ENCODE measurements at places on chromosomes 16 and 17.

- no peak for DNase-seq
Measured at GRCh38 chr16:4904108-4904941, 32.6 kb downstream of the PPL start.

DNA sequence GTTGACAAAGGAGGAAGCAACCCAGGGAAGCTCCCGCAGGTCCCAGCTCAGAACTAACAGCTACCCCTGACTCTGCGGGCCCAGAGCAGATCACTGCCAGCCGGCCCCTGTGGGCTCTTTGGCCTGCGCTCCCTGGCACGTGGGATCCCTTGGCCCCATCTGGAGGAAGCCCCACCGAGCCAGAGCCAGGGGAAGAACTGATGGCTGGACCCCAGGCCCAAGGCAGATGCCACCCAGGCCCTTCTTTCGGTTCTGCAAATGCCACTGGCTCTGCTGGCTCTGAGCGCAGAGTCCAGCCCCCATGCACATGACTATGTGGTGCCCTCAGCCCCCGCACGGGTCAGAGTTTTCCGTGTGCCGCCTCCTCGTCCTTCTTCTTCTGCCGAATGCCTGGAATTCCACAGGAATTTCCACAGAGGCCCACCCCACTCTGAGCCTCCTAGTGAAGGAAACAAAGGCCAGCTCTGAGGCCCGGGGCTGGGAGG is 35.8 kb upstream of the SNN start:
- DNase-seq: peak; percentile 88

DNA sequence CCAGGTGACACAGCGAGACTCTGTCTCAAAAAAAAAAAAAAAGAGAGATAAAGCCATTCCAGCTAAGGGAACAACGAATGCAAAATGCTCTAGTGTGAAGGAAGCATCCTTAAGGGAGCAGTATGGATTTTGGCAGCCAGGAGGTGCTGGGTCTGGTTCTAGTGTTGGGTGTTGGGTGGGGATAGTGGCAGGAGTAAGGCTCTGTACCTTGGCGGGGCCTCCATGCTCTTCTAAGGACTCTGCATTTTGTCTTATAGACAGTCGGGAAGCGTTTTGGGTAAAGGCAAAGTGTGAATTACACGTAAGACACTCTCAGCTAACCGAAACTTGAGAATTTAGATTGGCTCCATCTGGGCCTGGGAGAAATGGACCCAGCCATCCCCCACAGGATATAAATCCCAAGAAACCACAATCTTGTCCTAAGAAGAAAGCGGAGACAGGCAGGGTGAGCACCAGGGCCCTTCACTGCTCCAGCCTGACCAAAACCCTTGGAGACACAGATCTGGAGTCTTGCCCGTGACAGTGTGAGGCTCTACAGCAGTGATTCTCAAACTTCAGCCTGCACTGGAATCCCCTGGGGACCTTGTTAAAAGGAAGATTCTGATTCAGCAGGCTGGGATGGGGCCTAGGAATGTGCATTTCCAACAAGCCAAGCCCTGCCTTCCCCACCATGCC is 33.1 kb upstream of the PHB1 start:
- DNase-seq: no peak

DNA sequence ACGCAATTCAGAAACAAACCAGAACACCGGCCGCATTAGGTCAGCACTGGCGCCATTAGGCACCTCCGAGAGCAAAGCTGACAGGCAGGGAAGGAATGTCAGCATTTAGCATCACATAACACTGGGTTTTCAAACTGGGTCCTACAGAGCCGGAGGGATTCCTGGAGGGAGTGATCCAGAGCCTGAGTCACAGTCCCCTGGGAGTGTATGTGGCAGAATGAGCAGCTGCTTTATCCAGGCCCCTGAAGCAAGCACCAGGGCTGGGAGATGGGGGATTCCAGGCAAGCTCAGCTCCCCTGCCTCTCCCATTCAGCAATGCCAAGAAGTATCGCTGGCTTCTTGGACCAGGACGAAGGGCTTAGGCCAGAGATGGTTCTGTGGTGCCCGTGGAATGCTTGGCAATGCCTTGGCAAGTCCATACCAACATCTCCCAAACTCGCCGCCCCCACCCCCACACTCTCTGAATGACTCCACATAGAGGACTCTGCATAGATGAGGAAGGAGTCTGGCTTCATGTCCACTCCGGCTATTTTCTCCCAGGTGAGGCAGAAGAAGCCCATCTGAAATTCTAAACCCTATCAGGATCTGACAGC is 20.4 kb downstream of the GAS7 start:
- peak; percentile 41 for DNase-seq

DNA sequence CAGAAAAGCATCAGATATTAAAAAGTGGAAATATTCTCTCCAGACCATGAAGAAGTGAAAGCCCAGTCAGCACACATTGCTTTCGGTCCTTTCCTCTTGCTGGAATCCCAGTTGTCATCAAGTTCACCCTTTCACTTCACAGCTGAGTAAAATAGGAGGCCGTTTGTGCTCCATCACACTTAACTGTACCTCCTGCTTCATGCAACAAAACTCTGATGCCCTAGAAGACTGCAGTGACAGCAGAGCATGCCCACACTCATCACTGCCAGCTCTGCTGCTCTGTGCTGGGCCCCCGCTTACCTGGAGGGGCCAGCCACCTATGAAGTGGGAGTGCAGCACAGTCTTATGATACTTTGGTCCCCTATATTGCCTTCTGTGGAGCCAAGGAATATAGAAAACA is 62.5 kb downstream of the N4BP1 start:
- DNase-seq: no peak

DNA sequence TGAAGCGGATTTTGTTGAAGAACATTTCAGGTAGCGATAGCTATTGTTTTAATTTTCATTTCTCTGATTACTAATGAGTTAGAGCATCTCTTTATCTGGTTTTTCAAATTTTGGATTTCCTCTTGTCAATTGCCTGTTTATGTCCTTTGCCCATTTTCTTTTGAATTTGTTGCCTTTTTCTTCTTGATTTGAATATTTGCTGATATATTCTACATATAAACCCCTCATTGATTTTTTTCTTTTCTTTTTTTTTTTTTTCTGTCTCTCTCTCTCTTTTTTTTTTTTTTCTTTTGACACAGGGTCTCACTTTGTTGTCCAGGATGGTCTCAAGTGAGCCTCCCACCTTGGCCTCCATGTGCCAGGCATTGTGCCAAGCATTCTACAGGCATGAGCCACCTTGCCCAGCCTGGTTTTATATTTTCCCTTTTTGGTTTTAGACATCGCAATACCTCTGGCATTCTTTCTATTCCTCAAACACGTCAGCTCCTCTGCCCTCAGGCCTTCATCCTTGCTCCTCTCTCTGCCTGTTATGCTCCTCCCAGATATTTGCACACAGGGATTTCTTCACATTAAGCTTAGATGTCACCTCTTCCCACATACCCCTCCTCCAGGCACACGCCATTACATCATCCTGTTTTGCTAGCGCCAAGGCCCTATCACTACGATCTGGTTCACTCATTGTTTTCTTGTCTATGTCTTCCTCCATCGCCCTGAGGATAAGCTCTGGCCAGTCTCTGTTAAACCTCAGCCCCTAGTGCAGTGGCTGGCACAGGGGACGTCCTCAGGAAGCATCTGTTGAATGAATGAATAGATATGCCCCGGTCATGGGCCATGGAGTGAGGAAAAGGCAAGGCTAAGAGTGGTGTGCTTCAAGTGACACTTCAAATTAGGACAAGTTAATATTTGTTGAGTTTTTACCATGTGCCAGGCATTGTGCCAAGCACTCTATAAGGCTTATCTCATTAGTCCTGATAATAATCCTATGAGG is 8.6 kb downstream of the SARM1 start:
- peak; percentile 99 for DNase-seq

DNA sequence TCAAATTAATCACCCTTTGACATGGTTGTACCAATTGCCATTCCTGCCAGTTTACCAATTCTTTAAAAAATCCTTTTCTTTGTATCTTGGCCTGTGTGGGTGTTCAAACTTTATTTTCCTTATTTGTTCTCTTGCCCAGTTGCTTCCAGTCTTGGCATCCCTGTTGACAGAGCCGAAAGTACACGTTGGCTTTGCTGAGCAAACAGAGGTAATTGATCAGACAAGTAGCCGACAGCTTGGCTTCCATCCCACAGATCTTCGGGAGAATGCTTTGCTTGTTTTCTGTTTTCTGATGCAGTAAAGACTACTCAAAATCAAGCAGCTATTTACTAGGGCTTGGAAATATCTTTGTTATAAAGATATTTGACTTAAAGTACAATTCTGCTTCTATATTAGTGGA is 506.8 kb upstream of the SALL1 start:
- no peak for DNase-seq

GRCh38 chr16:58105631-58106030 is 23.6 kb downstream of the CFAP20 start:
- DNase-seq: peak; percentile 29

DNA sequence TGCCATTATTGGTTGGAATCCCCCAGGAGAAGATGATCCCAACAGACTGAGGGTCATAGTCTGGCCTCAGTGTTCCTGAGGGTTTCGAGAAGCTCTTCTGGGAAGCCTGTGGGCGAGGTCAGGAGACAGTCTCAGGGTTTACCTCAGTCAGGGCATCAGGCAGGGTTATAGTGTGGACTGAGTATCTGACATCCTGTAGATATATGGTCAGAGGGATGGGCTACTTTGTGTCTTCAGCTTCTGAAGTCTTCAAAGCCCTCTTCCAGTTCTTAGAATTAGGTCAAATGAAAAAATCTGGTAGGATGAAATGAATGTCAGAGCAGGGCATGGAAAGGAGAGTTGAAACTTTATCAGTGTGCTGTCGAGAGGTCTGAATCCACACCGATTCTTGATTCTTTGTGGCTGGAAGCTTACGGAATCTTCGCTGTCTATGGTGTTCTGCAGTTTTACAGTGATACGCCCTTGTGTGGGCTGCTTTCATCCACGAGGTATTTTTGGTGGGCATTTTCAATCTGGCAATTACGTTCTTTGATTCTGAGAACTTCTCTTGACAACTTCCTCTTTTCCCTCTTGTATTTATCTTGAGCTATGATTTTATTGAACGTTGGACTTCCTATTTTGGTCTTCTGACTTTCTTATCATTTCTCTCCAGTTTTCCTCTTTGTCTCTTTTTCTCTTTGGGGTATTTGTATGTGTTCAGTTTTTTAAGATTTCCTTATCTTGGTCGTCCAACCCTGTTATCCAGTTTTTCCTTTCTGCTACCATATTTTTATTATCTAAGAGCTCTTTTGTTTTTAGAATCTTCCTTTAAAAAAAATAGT is 30.4 kb downstream of the BPTF start:
- DNase-seq: no peak

DNA sequence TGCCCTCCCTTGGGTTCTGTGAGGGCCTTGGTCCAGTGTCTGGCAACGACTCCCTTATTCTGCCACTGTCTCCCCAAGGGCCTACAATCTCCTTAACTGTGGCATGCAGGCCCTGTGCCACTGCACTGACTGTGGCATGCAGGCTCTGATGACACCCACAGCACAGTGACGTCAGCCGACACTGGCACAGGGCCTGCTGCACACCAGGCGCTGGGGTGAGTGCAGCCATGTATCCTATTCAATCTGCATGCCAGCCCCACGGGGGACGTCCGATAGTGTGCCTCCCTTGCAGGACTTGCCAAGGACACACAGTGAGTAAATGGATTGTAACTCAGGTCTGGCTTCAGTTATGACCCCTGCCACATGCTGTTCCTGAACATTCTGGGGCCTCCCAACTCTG is 39.8 kb upstream of the RASD1 start:
- no peak for DNase-seq

GRCh38 chr16:88348377-88349152 is 34.2 kb upstream of the ZNF469 start:
- DNase-seq: no peak

DNA sequence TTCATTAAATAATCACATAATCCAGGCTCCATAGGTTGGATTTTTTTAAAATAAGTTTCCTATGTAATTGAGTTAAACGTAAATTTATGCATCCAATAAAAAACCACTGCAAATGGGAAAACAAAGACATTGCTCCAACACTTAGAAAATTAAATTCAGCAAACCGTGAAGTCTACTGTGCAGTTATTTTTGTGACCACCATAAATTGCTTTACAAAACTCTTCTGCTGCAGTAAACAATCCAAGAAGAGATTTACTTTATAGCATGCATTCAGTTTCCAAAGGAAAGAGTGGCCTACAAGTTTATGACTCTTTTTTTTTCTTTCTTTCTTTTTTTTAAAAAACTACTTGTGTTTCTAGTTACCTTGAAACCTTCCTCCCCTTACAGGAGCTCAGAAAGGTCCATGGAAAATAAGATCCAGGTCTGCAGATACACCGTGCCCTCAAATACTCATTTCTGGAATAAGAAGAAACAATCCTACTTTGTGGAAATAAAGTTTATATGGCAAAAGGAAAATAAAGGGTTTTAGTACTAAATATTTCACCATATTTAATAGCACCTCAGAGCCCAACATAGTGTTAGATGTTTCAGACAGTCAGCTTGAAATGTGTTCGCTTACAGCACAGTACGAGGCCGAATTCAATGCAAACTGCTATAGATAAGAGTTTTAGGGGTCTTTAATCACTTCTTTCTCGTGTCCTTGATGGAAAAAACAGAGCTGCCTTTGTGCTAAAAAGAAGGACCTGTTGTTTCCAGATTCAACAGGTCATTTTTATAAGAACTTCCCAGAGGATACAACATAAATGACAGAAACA is 3.2 kb downstream of the HS3ST3A1 start:
- no peak for DNase-seq

DNA sequence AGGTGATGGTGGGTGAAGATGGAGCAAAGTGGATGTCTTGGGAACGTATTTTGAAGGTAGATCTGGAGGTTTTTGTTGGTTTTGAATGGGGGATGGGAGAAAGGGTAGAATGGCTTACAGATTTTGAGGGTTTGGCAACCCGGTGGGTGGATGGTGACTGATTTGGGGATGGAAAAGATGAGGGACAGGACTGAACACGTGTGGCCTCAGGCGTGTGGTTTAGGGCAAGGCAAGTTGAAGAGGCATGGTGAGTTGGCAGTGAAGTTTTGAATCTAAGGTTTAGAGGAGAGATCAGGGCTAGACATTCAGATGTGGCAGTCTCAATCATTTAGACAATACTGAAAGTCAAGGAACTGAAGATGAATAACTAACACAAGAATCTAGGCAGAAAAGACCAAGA is 5.0 kb upstream of the DCTPP1 start:
- no peak for DNase-seq

GRCh38 chr17:19263641-19264051 is 26.5 kb downstream of the EPN2 start:
- DNase-seq: peak; percentile 88

- DNase-seq: no peak
Measured at GRCh38 chr16:75225678-75226515, 7.1 kb downstream of the CTRB1 start.

Measured in amniotic epithelial cell (primary cell).